ENCODE measurements at places on chromosomes 7 and 10.

- no peak for DNase-seq
These were observed 78.5 kb upstream of the INSIG1 start for GRCh38 chr7:155219154-155219531.

GRCh38 chr7:154347700-154348266 is 295.6 kb downstream of the DPP6 start:
- DNase-seq = no peak

- no peak for DNase-seq
These were observed 76.5 kb downstream of the XPNPEP1 start for GRCh38 chr10:109846832-109847231.

DNA sequence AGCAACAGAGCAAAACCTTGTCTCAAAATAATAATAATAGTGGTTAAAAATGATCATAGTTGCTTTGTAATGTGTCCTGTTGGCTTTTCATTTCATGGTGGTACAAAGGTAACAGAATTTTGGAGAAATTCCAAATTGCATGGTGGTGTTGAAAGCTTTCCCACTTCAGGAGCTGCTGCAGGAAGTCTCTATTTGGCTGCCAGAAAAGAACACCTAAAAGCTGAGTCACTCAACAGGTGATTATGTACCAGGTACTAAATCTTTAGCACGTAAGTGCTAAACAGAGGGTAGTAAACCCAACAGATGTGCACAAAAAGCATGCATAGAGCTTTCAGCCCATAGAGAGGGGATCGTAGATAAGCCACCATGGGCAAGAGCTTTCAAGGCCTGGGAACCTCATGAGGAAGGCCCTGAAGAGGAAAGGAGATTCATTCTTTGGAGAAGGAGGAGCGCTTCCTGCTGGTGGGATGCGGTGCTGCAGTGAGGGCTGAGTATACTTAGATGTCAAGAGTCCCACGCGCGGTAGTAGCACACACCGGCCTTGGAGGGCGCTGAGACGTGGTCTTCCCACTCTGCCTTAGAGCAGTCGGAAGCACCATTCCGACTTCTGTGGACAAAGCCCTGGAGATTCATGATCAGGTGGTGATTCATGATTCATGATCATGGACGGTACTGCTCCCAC is 118.7 kb downstream of the RALA start:
- DNase-seq = no peak

- no peak for DNase-seq
These were observed 187.0 kb downstream of the ZNF365 start for GRCh38 chr10:62561151-62561550.

- DNase-seq = no peak
These were observed 58.9 kb downstream of the CCDC71L start for GRCh38 chr7:106602062-106602461.

DNA sequence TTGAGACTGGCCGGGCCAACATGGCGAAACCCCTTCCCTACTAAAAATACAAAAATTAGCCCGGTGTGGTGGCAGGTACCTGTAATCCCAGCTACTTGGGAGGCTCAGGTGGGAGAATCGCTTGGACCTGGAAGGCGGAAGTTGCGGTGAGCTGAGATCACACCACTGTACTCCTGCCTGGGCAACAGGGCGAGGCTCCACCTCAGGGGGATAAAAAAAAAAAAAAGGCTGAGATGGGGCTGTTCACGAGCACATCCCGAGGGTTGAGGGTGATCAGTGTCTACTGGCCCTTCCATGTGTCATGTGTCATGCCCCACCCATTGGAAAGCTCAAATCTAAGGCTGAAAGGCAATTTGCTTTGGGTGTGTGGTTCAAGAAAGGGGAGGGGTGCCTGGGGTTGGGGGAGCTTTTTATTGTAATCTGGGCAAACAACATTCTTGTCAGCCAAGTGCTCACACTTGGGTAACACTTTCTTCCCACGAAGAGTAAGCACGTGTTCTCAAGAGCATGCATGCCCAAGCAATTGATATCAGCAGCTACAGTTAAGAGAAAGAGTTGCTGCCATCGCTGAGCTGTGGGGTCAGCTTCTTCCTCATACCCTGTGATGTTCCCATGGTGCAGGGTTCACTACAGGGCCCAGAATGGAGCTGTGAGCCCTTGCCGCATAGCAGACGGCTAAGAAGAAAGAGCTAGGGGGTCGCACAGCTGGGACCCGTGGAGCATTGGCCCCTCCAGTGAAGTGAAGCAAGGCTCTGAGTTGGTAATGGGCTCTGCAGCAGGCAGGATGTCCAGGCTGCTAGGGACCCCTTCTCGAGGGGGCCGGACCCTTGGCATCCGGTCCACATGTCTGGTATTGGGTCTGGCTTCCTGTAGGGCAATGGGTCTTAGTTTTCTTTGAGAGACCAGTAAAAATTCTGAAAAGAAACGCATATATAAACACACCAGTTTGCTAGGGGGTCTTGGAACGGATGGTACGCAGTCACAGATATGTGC is 9.9 kb upstream of the ACSL5 start:
- DNase-seq = no peak

DNA sequence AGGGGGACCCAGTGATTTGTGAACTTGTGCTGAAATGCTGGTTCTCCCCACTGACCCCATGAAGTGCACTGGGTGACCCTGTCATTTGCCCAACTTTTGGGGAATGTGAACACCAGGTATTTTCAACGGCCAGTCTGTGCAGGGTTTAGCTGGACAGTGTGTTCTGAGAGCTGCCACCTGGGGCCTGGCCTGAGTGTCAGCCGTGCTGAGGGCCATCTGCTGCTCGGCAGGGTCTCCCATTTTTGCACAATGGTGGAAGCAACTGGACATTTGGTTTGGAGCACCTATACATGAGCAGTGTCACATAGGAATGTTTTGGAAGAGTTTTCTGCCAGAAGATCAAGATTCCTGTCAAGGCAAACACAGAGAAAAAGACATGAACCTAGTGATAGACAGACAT is 5.2 kb downstream of the CHN2 start:
- no peak for DNase-seq

DNA sequence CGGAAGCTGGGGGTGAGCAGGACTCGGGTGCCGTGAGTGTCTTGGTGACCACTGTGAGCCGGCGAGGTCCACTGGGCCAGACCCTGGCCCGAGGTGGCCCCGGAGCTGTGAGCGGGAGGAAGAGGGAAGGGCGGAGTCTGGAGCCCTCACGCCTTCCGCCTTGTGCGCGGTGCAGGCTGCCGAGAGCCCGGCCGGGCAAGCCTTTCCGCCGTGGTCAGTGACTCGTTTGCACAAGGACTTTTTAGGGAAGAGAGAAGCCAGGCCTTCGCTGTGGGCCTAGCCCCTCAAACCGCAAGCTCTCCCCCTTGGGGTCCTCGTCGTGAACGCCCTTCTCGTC is 40.9 kb upstream of the ZNF32 start:
- no peak for DNase-seq

DNA sequence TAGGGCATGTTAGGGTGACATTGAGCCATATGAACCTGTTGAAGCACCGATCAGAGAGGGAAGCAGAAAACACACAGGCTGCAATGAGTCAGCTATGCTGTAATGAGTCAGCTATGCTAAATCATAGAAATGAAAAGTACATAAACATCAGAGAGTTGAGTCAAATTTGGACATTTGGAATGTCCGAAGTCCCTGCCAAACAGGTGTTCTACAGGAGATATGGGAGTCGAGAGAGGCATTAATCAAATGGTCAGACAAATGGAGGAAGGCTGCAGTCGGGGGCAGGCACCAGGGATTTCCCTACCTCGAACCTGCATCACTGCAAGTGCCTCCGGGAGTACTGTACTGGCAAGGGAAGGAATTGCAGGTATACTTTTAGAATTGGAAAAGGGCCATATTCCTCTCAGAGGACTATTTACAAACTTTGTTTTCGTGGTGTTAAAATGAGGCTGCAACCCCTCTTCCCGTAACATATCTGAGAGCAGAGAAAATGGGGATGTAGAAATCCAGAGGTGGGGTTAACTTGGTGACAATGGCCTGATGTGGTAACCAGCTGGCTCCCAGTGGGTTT is 8.8 kb upstream of the ZC3HAV1 start:
- DNase-seq = peak; percentile 38

DNA sequence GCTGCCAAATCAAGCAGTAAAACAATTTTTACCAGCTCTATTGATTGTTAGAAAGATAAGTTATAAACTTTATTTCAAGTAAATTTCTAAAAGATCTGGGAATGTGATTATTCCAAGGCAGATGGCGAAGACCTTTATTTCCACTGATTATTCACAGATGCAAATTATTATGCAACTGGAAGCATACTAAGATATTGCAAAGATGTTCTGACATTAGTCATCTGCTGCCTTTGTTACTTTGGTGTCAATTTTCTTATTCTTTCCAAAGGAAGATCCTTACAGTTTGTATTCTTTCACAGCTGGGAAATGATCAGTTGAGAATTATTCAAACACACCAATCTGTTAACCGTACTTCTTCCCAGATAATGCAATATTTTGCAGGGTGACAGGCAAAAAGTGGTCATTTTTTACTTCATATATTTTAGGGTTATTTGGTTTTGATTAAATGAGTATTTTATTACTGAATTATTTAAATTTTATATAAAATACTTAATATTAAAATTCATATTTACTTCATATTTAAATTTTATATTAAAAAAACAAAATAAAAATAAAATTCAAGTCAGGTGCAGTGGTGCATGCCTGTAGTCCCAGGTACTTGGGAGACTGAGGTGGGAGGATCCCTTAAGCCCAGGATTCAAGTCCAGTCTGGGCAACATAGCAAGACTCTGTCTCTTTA is 171.3 kb downstream of the FZD1 start:
- DNase-seq = no peak

- no peak for DNase-seq
These were observed 68.9 kb downstream of the SLC29A4 start for GRCh38 chr7:5351507-5352265.

DNA sequence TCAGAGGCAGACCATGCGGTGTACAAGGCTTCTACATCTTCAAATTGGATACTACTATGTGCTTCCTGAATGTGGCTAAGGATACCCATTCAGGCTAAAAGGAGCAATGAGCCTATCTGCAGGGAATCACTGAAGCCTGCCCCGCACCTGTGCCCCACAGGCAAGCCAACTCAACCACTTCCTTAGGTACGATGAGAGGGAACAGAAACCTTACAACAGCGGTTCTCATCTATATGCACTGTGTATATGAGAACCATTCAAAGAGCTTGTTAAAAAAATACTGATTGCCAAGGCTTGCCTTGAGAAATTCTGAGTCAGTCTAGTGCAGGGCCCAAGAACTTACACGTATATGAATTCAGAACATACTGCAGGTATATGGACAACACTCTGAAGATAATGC is 679.6 kb downstream of the PARD3 start:
- DNase-seq = no peak

- DNase-seq = peak; percentile 45
These were observed 50.9 kb downstream of the AASS start for GRCh38 chr7:122092964-122093797.

- DNase-seq = no peak
These were observed 108.0 kb upstream of the KMT2C start for GRCh38 chr7:152543799-152544198.

DNA sequence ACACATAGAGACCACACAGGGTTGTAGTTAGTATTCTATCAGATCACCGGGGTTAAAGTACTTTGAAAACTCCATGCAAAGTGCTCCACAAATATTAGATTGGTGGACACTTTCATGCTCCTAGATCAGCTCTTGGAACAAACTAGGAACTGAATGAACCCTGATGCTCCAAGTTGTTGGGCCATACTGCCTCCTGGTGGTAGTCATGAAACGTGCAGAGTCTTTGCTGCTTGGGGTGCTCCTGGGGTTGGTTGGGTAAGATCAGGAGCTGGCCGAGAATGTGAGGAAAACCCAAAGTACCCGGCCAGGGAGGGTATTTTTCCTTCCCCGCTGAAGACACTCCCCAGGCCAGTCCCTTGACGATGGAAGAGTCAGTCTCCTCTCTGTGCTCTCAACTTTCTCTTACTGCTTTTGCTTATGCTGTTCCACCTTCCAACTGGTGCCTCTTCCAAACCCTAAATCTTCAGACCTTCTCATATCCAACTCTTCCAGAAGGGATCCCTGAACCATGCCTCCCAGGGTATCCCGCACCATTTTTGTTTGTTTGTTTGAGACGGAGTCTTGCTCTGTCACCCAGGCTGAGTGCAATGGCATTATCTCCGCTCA is 918 bp upstream of the RPEL1 start:
- no peak for DNase-seq

GRCh38 chr10:4984223-4984622 is 19.4 kb downstream of the AKR1C2 start:
- no peak for DNase-seq

DNA sequence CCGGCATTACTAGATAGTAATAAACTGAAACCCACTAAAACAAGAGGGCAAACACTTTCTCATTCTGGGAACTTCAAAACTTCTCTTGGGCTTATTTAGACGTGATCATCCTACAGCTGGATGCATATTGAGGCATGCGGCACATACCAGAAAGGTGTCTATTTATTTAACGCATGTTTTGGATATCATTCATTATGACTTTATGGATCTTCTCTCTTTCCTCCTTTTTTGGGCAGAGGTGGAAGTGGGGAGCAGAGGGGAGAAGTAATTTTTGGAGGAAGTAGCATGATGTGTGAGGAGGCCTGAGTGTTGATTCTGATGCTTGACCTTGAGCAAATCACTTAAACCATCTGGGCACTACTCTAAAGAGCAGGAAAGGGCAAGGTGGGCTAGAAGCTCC is 270.6 kb downstream of the TRIL start:
- DNase-seq = no peak

GRCh38 chr10:62625484-62625883 is 179.0 kb upstream of the ADO start:
- DNase-seq = no peak

DNA sequence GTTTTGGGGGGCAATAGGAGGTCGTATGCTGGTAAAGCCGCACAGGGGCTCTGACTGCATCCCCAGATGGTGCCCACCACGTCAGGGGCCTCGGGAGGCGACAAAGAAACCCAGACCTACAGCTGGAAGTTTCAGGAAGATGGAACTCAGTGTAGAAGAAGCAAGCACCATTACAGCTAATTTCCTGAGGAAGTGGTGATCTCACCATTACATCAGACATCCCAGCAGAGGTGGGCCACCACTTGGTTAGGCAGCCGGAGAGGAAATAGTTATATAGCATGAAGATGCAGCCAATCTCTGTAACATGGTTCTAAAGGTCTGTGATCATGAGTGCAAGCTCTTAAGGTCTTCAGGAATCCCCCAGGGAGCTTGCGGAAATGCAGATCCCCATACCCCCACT is 127.3 kb upstream of the PCBD1 start:
- DNase-seq = no peak

DNA sequence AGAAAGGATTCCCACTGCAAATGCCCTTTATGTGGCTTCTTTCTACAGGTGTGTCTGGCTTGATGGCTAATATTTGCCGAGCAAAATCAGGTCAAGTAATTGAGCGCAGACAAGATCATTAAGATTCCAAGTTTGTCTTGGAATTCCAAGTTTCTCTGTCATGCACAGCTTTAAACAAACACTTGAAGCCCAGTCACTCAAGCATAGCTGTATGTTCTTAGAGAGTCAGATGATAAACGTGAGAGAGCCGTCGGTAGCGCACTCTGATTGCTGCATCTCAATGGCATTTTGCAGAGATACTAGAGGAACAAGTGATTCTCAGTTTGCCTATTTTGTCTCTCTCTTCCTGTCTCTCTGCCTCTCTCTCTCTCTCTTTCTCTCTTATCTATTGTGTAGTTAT is 658 bp downstream of the DMBT1 start:
- peak; percentile 42 for DNase-seq
